NCI-H1436 treated with DMSO at 0.1 percent for 48 hours (cell line): ENCODE measurements at places on chromosomes 1 and 21.

- DNase-seq = no peak
Measured at GRCh38 chr1:183885142-183885735, 80.3 kb downstream of the RGL1 start.

DNA sequence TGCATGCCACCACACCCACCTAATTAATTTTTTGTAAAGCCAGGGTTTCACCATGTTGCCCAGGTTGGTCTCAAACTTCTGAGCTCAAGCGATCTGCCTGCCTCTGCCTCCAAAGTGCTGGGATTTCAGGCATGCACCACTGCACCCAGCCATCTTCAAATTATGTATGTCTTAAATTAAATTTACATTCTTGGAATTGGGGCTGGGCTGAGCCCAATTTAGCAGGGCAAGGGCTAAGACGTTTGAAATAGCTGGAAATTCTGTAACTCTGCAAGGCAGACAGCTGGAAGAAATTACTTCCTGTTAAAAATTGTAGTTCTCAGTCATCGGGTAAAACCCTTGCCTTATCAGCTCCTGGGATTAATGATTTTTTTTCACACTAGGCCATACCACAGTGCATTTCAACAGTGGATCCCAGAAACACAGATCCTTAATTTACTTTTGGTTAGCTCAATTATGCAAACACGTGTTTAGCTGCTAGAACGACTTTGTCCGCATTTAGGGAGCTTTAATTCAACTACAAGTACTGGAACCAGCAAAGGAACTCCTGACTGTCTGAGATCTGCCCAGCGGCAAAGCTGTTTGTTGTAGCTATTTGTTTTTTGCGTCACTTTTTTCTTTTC, 83.3 kb downstream of the OLFML3 start:
- DNase-seq = no peak

DNA sequence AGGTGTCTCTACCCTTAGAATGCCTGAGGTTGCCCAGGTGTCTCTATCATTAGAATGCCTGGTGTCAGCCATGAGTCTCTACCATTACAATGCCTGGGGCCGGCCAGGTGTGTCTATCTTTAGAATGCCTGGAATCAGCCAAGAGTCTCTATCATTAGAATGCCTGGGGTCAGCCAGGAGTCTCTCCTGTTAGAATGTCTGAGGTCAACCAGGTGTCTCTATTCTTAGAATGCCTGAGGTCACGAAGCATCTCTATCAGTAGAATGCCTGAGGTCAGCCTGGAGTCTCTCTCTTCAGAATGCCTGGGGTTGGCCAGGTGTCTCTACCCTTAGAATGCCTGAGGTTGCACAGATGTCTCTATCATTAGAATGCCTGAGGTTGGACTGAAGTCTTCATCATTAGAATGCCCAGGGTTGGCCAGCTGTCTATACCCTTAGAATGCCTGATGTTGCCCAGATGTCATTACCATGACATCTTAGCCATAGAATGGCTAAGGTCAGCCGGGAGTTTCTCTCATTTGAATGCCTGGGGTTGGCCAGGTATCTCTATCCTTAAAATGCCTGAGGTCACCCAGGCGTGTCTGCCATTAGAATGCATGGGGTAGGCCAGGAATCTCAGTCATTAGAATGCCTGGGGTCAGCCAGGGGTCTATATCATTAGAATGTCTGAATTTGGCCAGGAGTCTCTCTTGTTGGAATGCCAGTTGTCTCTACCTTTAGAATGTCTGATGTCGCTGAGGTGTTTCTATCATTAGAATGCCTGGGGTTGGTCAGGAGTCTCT, 44.0 kb downstream of the RNF187 start:
- no peak for DNase-seq

- no peak for DNase-seq
Measured at GRCh38 chr21:15809065-15809464, 79.3 kb downstream of the USP25 start.

DNA sequence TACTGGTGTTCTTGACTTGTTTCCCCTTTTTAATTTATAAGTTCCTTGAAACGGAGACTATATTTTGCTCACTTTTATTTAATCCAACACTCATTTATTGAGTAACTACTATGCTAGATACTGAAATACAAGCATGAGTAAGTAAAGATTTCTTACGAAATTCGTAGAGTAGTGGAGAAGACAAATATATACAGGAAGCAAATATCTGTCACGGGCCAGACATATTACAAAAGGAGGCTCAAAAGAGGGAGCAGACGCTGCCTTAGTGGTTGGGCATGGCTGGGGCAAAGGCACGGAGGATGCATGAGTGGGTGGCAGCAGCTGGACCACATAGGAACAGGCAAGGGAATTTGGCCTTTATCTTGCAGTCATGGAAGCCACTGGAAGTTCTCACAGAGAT, 6.8 kb downstream of the NCF2 start:
- DNase-seq = no peak

DNA sequence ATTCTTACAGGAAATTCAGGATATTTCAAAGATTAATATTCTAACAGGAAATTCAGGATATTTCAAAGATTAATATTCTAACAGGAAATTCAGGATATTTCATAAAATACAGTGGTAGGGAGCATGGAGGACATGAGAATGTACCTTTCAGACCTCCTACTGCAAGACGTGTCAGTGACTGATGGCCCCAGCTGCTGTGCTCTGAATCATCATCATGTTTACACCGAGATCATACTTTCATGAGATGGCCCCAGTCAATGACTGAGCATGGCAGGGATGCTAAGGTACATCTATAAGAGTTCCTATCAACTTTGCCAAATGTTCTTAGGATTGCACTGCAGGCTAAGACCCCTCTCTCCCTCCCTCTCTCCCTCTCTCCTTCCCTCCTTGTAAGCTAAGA, 69.0 kb downstream of the HFM1 start:
- DNase-seq = no peak

GRCh38 chr1:112901387-112901786, 54.6 kb downstream of the SLC16A1 start:
- no peak for DNase-seq

- DNase-seq = no peak
Measured at GRCh38 chr1:46184920-46185658, 8.8 kb upstream of the P3R3URF start.

GRCh38 chr1:11792106-11792505, 13.7 kb downstream of the MTHFR start:
- DNase-seq = no peak

GRCh38 chr1:190578017-190578416, 100.4 kb upstream of the BRINP3 start:
- DNase-seq = no peak

DNA sequence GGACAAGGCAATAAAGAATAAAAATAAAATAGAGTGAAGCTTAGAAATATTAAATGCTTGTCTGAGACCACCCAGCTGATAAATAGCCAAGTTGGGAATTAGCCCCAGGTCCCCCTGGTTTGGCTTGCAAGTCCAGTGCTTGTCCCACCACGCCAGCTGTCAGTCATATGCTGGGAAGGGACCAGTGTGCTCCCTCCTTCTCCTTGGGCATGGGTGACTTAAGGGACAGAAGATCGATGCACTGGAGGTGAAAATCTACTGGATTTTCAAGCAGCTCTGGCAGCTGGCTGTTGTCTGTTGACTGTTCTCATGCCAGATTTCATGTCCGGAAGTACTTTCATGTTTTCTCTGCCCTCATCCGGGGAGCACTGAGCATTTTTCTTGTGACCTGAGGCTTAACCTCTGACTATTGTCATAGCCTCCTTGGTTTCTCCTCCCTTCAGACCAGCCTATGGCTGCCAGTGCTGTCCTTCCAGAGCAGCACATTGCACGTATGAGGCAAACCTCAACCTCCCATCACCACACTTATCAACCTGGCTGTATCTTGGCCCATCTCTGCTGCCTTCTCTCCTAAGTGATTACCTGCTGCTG, 12.4 kb downstream of the LMOD1 start:
- no peak for DNase-seq

GRCh38 chr1:23720256-23720995, 22.8 kb upstream of the ELOA start:
- no peak for DNase-seq

DNA sequence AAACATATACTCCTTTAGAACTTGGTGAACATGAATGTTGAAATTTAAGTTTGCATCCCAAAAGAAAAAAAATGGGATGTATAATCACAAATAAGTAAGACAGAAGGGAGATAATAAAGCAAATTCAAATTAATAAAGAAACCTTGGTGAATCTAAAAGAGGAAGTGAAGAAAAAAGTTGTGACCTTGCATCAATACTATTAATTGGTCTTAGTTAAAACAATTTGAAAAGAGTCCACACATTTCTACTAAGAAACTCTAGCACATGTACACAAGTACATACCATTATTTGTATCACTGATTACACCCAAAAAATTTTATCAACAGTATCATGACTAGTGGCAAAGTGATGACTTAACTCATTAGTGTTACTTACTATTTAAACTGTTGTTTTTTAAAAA, 80.4 kb upstream of the SCYL3 start:
- no peak for DNase-seq

- no peak for DNase-seq
Measured at GRCh38 chr1:212077028-212077427, 41.5 kb downstream of the DTL start.

- no peak for DNase-seq
Measured at GRCh38 chr1:23037081-23037740, 17.9 kb downstream of the KDM1A start.

GRCh38 chr1:242006976-242007375, 8.1 kb upstream of the MAP1LC3C start:
- no peak for DNase-seq

DNA sequence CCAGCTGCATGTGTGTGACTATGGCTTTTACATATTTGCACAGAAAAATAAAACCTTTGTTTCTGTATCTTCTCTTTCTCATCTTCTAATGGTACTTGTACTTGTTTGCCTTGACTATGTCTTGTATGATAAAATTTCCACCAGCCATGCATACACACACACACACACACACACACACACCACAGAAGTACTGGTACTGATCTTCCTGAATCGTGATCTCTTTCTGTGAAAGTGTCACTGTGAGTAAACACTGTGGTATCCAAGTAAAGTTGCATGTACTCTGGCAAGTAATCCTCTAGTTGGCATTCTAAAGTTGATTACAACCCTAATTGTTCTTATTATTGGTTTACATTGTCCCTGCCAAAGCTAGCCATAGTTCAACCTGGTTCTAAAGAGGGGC, 176.7 kb downstream of the CRB1 start:
- DNase-seq = no peak

- DNase-seq = no peak
Measured at GRCh38 chr1:26097696-26098095, 13.9 kb upstream of the PDIK1L start.

GRCh38 chr1:66025188-66025587, 232.5 kb downstream of the PDE4B start:
- no peak for DNase-seq

GRCh38 chr21:41373253-41373652, 11.4 kb downstream of the MX2 start:
- DNase-seq = no peak

- DNase-seq = no peak
Measured at GRCh38 chr21:26781331-26781730, 63.9 kb downstream of the ADAMTS1 start.

- DNase-seq = no peak
Measured at GRCh38 chr1:203799157-203799556, 3.7 kb downstream of the ZBED6 start.

GRCh38 chr1:110601332-110601731, 4.8 kb downstream of the KCNA2 start:
- DNase-seq = no peak
